ENCODE measurements at places on chromosomes 11 and 22.

DNA sequence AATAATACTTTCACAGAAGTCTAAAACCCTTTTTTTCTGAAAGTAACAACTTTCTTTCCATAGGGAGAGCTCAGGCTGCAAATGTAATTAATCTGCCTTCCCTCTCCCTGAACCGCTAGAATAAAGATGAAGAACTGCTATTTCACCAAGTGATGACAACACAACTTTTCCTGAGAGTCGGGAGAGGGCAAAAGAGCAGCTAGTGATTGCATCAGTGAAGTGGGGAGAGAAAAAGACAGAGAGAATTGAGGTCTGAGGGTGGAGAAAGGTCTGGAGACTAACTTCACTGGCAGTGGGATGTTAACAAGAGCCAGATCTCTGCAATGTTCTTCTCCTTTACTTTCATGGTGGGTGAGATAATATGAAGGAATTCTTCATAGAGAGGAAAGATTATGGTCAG lies 10.9 kb upstream of the MPEG1 start:
- no peak for DNase-seq

DNA sequence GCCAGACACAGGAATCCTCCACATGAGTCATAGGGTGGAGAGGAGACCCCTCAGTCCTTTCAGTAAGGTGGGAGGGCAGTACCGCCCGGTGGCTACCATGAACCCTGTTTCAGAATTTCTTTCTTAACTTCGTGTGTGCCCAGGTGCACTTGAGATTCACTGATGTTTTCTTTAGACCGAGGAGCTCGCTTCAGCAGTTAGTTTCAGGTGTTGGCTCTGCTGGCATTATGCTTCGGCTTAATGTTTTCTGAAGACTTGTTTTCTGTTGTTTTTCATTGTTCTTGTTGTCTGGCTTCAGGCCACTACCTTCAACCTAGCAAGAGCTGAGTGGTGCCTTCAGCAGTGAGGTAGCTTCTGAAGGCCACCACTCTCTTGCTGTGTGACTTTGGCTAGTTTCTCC lies 71.5 kb downstream of the BMAL1 start:
- no peak for DNase-seq

DNA sequence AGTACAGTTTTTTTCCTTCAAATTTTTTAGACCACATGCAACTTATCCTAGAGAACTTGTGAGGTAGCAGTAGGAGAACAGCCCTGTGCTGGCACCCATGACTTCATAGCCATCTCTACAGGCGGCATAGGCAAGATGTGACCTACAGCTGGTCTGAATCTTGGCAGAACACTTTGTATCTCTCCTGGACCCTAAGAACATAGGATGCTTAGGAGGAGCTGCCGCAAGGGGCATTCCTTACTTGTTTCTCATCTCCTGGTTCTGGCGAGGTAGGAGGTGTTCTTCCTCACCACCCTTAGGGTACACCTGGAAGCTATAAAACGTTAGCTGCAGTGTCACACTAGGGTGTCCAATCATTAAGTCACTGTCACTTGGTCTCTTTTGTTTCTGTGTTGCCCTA lies 16.4 kb downstream of the CWC15 start:
- DNase-seq = no peak

DNA sequence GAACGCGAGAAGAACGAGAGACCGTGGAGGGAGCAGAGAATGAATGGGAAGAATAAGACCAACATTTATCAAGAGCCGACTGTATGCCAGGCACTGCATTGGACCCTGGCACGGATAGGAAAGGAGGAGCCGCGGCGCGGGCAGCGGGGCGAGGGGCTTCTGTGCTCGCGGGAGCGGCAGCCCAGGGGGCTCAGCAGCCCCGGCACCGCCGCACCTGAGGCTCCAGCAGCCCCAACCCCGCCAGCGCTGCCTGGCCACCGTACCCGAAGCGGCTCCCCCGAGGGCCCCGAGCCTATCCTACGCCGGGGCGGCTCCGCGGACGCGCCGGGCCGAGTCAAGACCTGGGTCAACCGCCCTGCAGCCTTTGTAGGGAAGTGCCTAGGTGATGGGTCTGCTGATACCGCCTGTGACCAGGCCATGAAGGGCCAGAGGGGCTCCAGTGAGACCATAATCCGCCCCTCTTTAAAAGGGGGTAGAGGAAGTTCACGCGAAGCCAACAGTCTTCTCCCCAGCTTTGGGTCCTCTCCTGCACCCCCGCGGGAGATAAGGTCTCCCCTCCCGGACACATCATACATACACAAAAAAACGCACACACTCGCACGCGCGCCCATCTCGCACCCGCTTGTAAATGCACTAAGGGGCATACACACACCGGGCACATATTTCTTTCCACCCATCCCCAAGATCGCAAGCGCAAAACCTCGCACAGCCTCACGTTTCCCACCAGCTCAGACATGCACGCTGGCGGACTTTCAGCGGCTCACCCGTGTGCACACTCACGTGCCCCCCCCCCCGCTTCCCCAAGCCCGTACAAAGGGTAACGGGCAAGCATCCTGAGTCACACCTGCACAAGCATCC lies 935 bp upstream of the RTN4RL2 start:
- no peak for DNase-seq

GRCh38 chr11:120188371-120188770 lies 22.5 kb upstream of the OAF start:
- no peak for DNase-seq

DNA sequence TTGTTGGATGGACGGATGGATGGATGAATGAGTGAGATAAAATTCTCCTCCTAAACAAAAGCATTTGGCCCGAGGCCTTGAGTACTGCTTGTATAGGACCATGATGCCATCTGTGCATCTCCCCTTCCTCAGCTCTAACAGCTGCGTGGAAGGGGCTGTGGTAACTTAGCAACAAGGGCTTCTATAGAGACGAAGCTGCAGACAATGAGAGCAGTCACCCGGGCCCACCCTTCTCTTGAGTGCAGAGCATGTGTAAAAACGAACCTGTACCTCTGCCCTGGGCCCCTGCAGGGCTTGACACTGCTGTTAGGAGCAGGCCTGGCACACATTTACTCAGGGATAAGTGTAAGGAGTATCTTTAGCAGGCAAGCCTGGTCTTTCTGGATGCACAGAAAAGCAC lies 391.5 kb downstream of the CADM1 start:
- no peak for DNase-seq

DNA sequence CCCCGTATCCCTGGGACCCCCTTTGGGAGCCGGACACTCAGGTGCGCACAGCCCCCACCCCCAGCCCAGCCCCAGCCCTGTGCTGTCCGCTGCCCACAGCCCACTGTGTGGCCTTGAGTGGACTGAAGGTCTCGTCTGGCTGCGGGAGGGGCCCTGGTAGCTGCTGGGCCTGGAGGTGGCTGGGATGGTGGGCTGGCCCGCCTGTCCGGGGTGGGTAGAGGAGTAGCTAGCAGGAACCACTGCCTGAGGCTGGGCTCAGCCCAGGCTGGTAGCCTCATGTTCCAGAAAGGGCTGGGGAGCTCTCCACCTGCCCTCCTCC lies 4.6 kb upstream of the MUC6 start:
- no peak for DNase-seq

- no peak for DNase-seq
Measured at GRCh38 chr11:120259988-120260565, 20.1 kb downstream of the POU2F3 start.

GRCh38 chr11:66219846-66220565 lies 48.4 kb upstream of the RAB1B start:
- no peak for DNase-seq

DNA sequence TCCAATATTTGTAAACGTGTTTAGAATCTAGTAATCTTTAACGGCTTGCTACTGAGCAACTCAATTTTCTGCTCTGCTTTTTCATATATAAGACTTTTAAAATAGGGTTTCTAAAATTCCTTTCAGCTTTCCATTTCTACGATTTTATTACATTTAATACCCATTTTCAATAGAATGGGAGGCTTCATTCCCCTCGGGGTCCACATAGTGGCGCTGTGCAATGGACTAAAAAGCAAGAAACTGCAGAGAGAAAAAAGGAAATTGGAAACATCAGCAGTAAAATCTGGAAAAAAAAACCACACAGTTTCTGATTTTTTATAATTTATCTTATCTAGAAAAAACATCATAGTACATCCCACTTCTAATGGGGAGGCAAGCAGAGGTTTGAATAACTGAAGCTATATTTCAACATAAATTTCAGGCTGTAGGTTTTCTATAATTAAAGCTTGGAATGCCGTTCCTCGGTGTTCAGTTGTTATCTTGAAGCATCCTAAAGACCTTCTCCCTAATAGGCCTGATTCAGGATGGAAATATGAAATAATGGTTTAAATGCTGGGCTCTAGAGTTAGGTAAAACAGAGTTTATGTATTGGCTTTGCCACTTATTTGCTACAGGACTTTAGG lies 18.7 kb upstream of the JHY start:
- DNase-seq = no peak

- DNase-seq = no peak
Measured at GRCh38 chr11:130441719-130442118, 6.7 kb upstream of the ADAMTS15 start.

GRCh38 chr11:7582338-7582985 lies 68.7 kb downstream of the PPFIBP2 start:
- DNase-seq = no peak

DNA sequence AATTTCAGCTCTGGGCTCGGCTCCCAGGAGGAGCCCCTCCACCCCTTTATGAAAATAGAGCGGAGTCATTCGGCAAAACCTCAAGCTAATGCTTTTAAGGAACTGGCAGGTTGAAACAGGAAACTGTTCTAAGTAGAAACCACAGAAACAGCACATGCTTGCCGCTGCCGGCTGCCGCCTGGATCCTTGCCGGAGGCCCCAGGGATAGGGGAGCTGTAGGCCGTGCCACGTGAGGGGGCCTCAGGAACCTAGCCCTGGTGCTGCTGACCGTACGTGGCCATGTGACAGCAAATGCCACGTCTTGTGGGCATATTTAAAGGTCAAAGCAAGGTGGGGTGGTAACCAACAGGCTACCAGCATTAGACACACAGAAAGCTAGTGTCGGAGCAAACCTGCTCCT lies 77.9 kb upstream of the TIMP3 start:
- no peak for DNase-seq

- no peak for DNase-seq
Measured at GRCh38 chr22:35437049-35437448, 37.1 kb downstream of the MCM5 start.

DNA sequence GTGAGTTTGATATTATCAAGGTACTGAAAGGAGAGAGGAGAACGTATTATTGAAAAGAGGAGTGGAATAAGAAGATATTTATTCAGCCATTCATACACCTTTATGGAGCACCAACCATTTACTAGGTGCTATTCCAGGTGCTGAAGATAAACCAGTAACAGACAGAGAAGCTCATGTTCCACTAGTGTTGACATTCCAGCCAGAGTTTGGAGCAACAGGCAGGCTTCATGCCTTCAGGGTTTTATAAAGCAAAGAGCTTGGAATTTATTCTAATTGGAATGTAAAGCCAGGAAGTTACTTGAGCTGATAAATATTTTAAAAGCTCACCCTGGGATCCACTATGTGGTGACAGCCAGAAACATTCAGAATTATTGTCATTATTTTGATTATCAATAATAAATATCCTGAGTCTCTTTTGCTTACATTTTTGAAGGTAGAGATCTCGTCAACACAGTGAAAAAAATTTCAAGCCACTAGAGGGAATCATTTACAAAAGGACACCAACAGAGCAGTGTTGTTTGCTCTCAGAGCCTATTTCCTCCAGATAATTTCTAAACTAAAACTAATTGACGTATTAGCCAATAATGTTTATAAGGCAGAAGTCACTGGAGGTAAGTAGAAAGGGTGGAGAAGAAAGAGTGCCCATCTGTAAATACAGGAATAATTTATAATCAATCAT lies 172.0 kb downstream of the KCNA4 start:
- no peak for DNase-seq

GRCh38 chr22:44182588-44183286 lies 2.0 kb downstream of the PARVG start:
- DNase-seq = no peak

DNA sequence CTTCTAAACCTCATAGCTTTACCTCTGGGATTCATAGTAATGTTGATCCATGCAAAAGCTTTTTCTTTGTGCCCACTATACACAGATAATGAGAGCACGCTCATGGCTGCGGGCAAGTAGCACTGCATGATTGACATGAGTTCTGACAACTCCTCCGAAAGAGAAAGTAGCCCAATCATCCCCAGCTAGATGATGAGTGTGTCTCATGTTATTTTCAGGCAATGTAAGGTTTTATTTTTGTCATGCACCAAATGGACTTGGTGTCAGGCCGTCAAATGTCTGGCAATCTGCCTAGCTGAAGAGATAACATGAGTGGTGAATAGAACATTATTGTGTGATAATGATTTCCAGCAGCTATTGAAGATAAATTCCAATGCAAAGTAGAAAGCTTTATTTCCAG lies 662.6 kb downstream of the NTM start:
- no peak for DNase-seq

GRCh38 chr11:24384240-24384639 lies 112.6 kb upstream of the LUZP2 start:
- DNase-seq = no peak

GRCh38 chr22:45344334-45344733 lies 34.6 kb downstream of the FAM118A start:
- DNase-seq = no peak

DNA sequence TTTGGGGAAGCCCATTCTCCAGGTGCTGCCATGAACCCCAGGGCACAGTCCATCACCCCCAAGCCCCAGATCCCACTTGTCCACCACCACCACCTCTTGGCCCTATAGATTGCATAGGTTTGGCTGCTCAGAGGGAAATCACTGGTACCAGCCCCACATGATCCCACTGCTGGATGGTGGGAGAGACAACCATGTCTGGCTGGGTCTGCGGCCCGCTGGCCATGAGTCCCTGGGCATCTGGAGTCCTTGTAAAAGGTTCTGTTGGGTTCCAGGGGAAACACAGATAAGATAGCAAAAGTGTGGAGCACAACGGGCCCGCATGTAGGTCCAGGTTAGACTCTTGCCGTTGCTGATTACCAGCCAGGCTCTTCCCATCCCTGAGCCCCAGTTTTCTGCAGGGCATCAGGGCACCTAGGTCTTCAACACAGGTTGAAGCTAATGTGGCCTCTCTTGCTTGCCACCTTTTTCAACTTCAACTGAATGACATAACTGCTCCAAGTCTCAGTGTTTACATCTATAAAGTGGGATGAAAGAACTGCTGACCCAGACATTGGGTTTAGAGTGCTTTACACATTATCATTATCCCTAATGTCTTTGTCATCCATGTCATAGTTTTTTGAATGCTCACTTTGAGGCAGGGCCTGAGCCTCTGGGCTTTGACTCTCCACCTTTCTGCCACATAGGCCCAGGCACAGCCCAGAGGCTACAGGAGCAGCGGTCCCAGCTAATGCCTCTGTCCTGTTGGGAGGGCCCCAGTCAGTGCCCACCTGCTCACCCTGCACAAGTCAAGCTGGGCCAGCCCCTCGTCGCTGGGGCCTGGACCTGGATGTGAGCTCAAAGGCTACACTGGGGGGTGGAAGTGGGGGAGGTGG lies 1.0 kb upstream of the TANGO2 start:
- DNase-seq = no peak

GRCh38 chr11:19342036-19342435 lies 101.3 kb upstream of the E2F8 start:
- no peak for DNase-seq

All from activated CD8-positive, alpha-beta memory T cell treated with anti-CD3 and anti-CD28 coated beads for 4 hours (primary cell).